ENCODE measurements at places on chromosomes 2 and 18.
A peak's percentile ranks its signal among the peaks of the same experiment; 100 is the strongest.

GRCh38 chr2:158103411-158104012, 1.8 kb downstream of the UPP2 start:
- peak; percentile 24 for DNase-seq

DNA sequence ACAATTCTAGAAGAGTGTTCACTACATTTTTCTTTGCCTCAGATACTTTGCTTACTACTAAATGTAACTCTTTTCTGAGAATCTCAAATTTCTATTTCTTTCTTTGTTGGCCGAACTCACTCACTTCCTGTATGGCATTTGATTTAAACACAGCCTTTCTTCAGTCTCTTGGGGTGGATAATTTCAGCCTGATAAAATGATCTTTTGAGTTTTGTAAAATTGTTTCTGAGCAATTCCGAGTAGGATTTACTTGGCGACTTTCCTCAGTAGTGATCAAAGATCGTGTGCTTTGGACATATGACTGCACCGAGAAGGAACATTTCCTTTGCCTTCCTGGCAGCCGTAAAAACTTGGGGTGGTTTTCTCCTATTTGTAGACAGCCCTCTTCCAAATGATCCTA, 127.4 kb downstream of the DCDC2C start:
- DNase-seq, result no peak

GRCh38 chr2:156933645-156934225, 323.8 kb upstream of the GALNT5 start:
- DNase-seq, result no peak

DNA sequence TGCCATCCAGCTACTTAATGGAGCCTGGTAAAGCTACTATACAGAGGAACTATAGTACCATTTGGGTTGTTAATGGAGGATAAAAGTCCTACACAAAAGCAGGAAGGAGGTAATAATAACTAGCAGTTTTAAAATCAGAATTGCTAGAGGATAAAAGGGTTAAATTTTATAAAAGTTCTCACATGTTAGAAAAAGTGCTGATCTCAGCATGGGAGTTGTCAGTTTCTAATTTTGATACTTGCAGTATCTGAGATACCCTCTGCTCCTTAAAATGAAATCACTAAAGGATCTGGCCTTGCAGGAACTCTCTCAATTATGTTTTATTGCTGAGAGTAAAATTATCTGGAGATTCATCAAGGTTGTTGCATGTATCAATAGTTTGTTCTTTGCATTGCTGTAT, 272.2 kb upstream of the GYPC start:
- DNase-seq, result no peak

GRCh38 chr2:68225119-68225632, 27.2 kb downstream of the PPP3R1 start:
- no peak for DNase-seq

- no peak for DNase-seq
These were observed 178.0 kb downstream of the PDE11A start for GRCh38 chr2:177894546-177894945.

DNA sequence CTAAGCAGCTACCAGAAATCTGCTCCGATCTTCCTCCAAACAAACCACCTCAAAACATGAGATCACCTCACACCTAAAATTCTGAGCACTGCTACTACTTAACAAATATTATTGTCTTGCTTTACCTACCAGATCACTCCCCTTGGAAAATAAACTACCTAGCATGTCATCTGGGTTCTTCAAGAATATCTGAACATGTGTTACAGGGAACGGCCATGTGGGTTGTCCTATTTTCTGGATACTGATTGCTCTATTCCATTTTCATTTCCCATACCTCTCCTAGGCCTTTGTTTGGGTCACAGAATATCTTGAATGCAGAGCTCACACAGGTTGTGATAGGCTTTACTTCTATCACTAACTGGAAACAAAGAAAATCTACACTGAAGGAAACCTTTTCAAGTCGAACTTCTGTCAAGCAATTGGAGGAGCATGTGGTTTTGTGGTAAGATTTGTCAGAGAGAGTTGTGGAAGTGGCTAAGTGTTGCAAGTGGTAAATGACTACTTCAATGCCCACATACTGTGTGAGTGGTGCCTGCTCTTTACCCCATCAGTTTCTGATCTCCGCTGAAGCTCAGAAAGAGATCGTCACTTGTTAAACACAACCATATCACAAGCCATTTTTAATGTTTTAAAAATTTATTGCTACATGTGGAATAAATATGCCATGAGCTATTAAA, 739.1 kb upstream of the ZEB2 start:
- DNase-seq, result peak; percentile 32
